ENCODE measurements at places on chromosomes 16 and 17.

GRCh38 chr16:83270640-83271039 is 537.1 kb upstream of the HSBP1 start:
- no peak for DNase-seq

DNA sequence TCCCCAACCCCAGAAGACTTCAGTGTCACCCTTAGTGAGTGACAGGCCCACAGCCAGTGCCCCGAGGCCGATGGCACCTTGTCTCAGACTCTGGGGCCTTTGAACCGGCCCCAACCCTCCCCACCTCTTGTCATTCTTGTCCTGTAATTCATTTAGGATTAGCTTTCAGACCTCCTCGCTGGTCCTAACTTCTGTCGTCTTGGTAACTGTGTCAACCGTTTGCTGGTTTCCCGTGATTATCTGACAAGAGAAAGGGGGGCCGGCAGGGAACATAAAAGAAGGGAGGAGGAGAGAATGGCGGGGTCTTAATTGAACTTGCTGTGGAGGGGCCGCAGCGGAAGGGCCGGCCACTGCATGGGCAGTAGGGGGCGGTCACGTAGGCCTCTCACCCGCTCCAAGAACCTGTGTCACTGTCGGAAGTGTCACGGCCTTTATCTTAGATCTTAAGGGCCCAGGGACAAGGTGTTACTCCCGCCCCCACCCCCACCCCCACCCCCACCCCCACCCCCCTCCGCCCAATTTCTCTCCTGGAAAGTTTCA is 46.5 kb upstream of the GSE1 start:
- DNase-seq: no peak

DNA sequence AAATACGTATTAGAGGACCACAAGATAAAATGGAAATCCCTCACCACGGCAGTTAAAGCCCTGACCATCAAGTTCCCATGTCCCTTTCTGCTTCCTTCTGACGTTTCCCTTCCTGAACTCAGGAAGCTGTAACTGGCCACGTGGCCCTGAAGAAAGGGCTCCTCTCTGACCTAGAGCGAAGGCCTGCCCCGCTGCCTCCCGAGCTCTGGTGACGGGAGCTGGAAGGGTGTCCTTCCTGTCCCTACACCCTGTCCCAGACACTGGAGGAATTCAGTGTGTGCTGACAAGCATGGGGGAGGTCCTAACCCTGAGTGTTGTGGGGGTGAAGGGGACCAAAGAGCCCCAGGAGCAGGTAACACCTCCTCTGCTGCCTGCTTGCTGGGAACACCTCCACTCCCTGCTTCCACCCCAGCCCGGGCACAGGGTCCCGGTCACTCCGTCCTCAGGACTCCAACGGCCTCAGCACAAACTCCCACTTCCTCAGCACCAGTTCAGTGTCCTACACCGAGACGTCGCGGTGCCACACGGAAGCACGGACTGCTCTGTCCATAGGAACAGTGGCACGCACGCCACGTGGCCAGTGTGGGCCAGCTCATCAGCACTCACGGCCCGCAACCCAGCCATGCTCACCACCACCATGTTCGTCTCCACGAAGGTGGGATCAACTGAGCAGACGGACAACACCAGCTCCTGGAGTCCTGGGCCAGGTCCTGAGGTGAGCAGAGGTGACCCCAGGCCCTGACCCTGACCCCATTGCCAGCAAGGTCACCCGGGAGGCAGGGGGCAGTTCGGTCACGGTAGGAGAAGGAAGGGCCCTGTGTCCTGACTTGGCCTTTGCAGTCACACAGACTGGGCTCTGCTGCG is 16.9 kb downstream of the TMEM235 start:
- no peak for DNase-seq

DNA sequence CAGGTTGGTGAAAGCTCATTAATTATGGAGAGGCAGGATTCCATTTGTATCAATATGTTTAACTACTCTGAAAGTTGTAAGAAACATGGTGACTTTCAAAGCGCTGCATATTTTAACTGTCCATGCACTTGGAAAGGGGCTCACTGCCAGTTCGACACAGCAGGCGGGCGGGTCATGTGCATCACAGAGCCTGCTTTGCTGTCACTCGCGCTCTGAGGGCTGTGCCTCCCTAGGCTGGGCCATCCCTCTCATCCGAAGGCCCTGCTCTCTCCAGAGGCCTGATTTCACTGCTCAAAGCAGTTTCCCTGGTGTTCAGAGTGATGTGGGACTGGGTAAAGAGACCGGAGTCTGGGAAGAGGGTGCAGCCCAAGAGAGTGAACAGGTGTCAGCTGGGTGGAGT is 422.0 kb upstream of the MON1B start:
- DNase-seq: no peak

DNA sequence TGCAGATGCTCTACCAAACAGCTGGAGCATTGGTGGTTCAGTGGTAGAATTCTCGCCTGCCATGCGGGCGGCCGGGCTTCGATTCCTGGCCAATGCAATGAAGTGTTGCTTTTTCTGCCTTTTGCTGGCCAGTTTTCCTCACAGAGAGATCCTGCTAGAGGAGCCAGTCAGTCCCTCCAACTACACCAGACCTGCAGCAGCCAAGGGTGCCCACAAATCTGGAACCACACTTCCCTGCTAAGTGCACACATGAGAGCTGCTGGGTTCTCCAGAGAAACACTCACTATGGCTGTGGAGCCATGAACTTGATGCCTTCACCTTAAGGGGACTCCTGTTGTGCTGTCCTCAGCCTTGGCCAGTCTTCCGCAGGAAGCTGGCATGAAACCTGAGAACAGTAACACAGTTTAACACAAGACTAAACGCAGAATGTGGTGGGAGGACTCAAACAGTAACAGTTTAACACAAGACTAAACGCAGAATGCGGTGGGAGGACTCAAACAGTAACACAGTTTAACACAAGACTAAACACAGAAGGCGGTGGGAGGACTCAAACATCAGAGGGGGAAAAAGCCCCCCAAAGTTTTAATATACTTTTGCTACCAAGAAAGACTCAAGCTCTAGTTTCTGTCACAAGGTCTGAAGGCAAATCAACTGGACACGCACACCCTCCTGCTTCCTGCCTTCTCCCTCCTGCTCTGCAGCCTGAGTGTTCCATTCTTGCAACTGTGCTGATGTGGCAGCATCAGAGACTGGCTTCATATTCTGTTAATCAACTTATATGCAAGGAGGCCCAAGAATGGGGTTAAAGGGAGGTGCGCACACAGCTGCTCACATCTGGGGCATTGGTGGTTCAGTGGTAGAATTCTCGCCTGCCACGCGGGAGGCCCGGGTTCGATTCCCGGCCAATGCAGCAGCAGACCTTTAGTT is 12.0 kb downstream of the VAC14 start:
- no peak for DNase-seq

DNA sequence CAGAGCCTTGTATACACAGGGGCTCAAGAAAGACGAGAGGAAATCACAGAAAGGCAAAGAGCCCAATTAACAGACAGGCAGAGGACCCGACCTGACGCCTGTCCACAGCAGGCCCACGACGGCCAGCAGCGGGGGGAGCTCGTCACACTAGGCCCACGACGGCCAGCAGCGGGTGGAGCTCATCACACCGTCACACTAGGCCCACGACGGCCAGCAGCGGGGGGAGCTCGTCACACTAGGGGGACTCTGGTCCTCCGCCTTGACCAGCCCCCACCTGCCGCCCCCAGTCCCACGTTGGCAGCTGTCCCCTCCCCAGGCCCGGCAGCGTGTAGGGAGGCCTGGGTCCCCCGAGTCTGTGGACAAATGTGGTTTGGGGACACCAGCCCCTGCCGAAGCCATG is 23.7 kb upstream of the GNG13 start:
- no peak for DNase-seq
